ENCODE measurements at places on chromosomes 7 and 10.

GRCh38 chr7:16754856-16755317, 1.3 kb downstream of the TSPAN13 start:
- peak; percentile 4 for DNase-seq

GRCh38 chr10:110410329-110411046, 87.2 kb upstream of the DUSP5 start:
- peak; percentile 98 for DNase-seq

- DNase-seq = no peak
Observed at GRCh38 chr10:101286248-101287046, 57.2 kb upstream of the LBX1 start.

GRCh38 chr7:1026721-1027161, 17.6 kb upstream of the GPR146 start:
- no peak for DNase-seq
